Neural cell (in vitro differentiated cells): ENCODE measurements at places on chromosomes 6 and 20. TPM values are rescaled to one million over a fixed set of nuclear protein-coding genes. Genes with fewer than 3 reads are reported as not detected.

GHRH gene
- not detected in 2 replicates for polyA plus RNA-seq

BFSP1 gene
- 1.3 and 2.3 TPM in 2 replicates for polyA plus RNA-seq

TAAR6 gene
- not detected in 2 replicates for polyA plus RNA-seq

SLC22A16 gene
- not detected in 2 replicates for polyA plus RNA-seq

HAO1 gene
- polyA plus RNA-seq, result not detected in 2 replicates

NAA20 gene
- polyA plus RNA-seq, result 43.9 and 48.9 TPM in 2 replicates

SIRPA gene
- 6.7 and 8.0 TPM in 2 replicates for polyA plus RNA-seq

ECT2L gene
- not detected in 2 replicates for polyA plus RNA-seq

PRR18 gene
- polyA plus RNA-seq, result not detected in 2 replicates

CGA gene
- not detected in 2 replicates for polyA plus RNA-seq

FAM209B gene
- polyA plus RNA-seq, result 1.1 TPM in 1 of 2 replicates, not detected in the other

HTR1B gene
- 0.19 and 0.58 TPM in 2 replicates for polyA plus RNA-seq

ZBTB2 gene
- 8.9 and 10.3 TPM in 2 replicates for polyA plus RNA-seq

C6orf58 gene
- 0.52 and 0.97 TPM in 2 replicates for polyA plus RNA-seq

PLEKHG1 gene
- 2.2 and 2.6 TPM in 2 replicates for polyA plus RNA-seq

OPN5 gene
- 0.10 and 0.44 TPM in 2 replicates for polyA plus RNA-seq

TCF19 gene
- 2.5 and 3.6 TPM in 2 replicates for polyA plus RNA-seq

BTNL2 gene
- polyA plus RNA-seq, result not detected in 2 replicates

THEMIS gene
- 0.22 TPM in 1 of 2 replicates, not detected in the other for polyA plus RNA-seq

KIAA1755 gene
- polyA plus RNA-seq, result 1.3 TPM in 1 of 2 replicates, not detected in the other

BMP5 gene
- polyA plus RNA-seq, result 0.12 and 0.14 TPM in 2 replicates

SNTA1 gene
- polyA plus RNA-seq, result 7.2 and 8.6 TPM in 2 replicates

MROH8 gene
- 2.5 and 3.2 TPM in 2 replicates for polyA plus RNA-seq

ITPR3 gene
- 0.11 and 0.16 TPM in 2 replicates for polyA plus RNA-seq

GRM1 gene
- 2.8 and 2.9 TPM in 2 replicates for polyA plus RNA-seq

SOD2 gene
- polyA plus RNA-seq, result 117 and 137 TPM in 2 replicates

SEMG1 gene
- polyA plus RNA-seq, result not detected in 2 replicates

HLA-DOB gene
- not detected in 2 replicates for polyA plus RNA-seq

SMOC2 gene
- 0.50 and 1.2 TPM in 2 replicates for polyA plus RNA-seq

PTCRA gene
- not detected in 2 replicates for polyA plus RNA-seq

AIF1 gene
- polyA plus RNA-seq, result not detected in 2 replicates

PAX1 gene
- not detected in 2 replicates for polyA plus RNA-seq

HLA-DPA1 gene
- not detected in 2 replicates for polyA plus RNA-seq

FAM217A gene
- not detected in 2 replicates for polyA plus RNA-seq

ENPP4 gene
- 19.7 and 24.0 TPM in 2 replicates for polyA plus RNA-seq

PDYN gene
- 17.3 and 17.7 TPM in 2 replicates for polyA plus RNA-seq

COX4I2 gene
- polyA plus RNA-seq, result not detected in 2 replicates

PAQR8 gene
- 1.8 TPM in 2 replicates for polyA plus RNA-seq

DBNDD2 gene
- polyA plus RNA-seq, result 9.1 and 18.4 TPM in 2 replicates
